ENCODE measurements at places on chromosomes 16 and 17.

GRCh38 chr17:51164911-51165679, 1.1 kb upstream of the NME2 start:
- DNase-seq = no peak

DNA sequence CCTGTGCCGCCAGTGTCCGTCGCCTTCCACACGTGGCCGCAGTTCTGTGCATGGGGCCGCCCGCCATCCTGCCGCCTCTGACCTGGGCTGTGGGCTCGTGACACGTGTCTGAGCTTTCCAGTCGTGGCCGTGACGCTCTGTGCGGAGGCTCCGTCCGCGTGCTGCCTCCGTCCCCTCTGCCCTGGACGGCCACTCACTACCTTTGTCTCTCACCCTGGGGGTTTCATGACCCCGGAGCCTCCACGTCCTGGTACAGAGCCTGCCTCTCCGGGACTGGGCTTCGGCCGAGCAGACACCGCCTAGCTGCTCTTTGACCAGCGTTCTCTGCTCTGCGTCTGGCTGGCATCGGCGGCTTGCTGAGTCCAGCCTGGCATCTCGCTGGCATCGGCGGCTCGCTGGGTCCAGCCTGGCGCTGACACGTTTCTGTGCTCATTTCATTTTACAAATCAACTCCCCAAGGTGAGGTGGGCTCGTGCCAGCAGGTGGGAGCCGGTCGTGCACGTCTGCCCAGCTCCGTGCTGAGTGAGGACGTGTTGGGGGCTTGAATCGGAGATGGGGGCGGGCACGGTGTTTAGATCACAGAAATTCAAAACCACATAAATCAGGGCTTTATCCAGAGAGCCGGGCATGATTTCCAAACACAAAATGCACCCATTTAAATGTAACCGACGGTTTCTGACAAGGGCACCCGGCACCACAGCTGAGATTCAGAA, 44.3 kb upstream of the GNG13 start:
- no peak for DNase-seq

DNA sequence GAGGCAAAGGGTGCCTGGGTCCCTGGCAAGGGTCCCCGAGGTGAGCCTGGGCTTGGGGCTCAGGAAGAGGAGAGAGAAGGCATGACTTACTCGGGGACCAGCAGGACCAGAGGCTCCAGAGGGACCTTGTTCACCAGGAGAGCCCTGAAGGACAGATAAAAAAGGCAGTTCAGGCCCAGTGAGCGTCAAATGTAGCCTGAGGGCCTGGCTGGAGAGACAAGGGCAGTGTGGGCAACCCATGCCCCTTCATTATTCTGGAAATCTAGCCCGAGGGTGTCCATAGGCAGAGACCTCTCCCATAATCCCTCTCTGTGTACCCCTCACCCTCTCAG, 14.1 kb downstream of the COL1A1 start:
- DNase-seq = no peak

DNA sequence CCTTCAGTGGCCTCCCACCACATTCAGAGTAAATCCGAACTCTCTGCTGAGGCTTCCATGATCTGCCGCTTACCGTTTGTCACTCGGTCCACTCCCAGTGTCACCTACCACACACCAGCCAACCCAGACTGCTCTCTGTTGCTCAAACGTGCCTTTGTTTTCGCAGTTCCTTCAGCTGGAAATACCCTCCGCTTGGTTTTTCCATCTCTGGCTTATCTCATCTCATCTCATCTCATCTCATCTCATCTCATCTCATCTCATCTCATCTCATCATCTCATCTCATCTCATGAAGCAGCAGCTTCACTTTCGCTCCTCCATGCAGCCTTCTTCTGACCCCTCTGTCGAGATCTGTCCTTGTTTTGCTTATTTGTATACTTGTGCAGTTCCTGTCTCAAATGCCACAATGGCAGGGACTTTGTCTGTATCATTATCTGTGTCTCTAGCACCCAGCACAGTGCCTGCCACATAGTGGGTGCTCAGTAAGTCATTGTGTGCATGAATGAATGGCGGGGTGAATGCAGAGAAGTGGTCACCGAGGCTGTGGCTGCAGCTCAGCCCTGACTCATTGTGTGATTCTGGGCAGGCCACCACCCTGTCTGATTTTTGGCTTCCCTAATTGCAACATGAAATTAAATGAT, 3.8 kb upstream of the SNX20 start:
- no peak for DNase-seq

- DNase-seq = peak; percentile 87
Observed at GRCh38 chr17:56833809-56834379, at the start of the genes C17orf67 and DGKE. Gene C17orf67 (minus strand): TSS chr17:56833920. CDS start chr17:56815810, 18,110 bp downstream. Gene DGKE (plus strand): TSS chr17:56834151. CDS start chr17:56834796, 645 bp downstream.

- DNase-seq = no peak
Observed at GRCh38 chr16:82070656-82071369, 35.8 kb downstream of the HSD17B2 start.

DNA sequence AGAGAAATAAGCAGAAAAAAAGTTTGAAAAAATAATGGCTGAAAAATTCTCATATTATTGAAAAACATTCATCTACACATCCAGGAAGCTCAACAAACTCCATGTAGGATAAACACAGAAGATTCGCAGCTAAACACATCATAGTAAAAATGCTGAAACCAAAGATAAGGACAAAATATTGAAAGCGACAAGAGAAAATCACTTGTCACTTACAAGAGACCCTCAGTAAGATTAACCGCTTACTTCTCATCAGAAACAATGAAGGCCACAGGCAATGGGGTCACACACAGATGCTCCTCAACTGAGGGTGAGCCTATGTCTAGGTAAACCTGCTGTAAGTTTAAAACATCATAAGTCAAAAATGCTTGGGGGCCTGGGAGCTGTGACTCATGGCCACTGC, 38.1 kb upstream of the METRNL start:
- DNase-seq = no peak

GRCh38 chr17:68613739-68614298, 12.7 kb upstream of the FAM20A start:
- peak; percentile 52 for DNase-seq

DNA sequence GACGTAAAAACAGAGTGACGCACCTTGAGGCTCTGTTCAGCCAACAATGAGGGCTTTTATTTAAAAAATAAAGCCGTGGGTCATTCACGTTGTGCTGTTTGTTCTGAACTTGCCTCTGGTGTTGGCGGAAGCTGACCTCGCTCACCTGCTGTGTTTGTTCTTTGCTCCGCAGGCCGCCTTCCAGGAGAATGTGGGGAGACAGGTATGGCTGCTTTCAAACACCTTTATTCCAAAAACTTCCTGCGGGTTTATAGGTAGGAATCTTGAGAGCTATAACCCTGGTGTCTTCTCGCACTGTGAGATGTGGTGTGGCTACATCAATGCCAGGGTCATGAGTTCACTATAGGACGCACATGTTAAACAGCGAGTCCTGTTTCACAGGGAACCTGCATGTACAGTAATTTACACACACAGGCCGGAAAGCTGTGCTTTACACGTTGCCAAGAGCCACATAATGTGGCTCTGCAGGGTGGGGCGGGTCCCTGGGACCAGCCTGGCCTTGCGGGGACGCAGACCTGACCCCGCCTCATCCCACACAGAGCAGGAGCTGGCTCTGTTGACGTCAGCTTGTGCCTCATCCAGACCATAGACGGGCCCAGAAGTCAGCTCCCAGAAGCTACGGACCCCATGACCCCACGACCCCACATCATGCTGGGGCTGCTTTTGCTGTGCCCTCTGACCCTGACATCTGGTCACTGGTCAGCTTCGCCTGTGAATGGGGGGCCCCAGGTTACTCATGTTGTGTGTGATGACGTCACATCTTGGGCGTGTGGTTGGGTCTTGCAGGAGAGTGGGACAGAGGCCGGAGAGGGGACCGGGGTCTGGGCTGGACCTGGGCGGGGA, 49.9 kb upstream of the ZNF750 start:
- DNase-seq = no peak

- DNase-seq = no peak
Observed at GRCh38 chr16:680967-681745, 946 bp downstream of the STUB1 start.

- no peak for DNase-seq
Observed at GRCh38 chr16:66127459-66128370, 238.8 kb upstream of the CDH5 start.

DNA sequence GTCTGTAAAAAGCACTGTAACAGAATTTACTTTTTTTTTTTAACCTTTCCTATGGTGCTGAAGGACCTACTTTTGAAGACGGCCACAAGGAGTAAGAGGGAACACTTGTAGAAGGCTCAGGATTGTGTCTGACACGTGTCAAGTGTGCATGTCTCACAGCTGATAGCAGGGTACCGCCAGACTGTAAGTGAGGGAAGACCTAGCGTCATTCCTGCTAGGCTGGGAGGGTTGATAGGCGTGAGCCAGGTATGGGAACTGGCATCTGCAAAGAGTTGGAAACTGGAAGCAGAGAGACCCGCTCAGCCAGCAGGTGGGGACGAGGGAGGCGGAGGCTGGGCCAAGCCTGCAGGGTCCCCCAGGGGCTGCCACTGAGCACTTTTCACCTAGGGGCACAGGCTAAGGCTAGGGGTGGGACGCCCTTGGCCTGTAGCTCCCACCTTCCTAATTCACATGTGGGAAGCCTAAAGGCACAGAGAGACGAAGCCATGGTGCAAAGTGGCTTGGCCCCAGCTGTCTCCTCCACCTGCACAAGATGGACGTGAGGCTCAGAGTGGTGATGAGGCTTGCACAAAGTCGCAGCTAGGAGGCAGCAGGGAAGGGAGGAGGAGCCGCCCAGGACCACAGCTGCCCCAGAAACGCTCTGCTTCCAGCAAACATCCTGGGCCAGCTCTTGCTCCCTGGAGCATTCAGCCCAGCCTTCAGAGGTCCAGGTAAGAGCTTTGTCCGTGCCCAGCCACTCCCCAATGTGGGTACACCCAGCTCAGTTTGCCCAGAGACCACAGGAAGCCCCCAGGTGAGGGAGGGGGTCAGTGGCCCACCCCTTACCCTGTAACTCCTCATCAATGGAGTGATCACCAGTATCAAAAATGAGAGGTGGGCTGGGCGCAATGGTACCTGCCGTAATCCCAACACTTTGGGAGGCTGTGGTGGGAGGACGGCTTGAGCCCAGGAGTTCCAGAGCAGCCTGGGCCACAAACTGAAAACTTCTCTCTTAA, 18.9 kb downstream of the VASN start:
- DNase-seq = no peak

GRCh38 chr17:29505836-29506235, 61.0 kb downstream of the ABHD15 start:
- no peak for DNase-seq

DNA sequence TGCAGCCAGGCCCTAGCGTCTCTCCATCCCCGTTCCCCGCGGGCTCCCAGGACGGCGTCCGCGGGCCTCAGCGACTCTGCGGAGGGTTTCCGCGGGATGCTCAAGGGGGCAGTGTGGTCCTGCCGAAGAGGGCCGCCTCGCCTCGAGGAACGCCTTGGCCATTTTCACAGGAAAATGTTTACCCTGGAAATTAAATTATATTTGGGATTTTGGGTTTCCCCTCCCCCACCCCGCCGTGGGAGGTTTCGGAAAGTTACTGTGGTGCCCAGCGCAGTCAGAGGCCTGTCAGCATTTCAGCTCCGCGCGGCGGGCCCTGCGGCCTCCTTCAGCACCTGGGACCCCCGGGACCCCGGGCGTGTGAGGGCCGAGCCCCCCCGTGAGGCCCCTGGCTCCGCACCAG, 94.5 kb downstream of the PCTP start:
- DNase-seq = no peak

- DNase-seq = no peak
Observed at GRCh38 chr16:68300734-68301459, 9.8 kb downstream of the SLC7A6OS start.

DNA sequence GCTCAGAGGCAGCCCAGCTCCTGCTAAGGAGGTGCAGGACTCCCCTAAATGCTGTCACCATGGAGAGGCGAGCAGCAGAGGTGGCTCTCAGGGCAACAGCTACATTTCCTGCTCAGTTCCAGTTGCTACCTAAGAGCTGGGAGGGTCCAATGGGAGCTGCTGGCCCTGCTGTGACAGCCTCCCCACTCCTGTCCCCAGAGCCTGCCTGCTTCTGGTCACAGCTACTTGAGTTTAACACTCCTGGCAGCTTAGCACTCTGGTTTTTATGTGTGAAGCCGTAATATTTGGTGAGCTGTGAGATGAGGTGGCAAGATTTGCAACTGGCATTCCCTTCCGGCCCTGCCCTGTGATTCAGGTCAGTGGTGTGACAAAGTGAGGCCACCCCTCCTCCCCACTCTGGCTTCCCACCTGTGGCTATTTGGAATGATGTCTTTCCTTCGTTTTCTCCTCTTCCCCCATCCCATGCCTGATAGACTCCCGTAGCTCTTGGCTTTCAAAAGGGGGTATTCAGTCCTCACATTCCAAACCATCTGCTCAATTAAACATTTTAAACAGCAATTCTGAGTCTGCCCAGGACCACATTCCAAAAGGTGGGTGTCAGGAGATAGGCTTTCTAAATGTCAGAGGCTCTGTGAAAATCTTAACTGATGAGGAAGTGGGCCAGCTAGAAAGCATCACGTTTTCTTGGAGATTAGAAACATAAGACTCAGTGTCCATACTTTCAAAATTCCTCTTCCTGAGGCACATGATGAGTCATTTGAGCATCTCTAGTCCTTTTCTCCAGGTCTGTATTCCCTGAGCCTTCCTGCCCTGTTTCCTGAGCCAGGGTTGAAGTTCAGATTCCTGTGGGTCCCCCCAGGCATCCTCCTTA, 42.6 kb upstream of the SKAP1 start:
- DNase-seq = no peak

GRCh38 chr17:7296189-7296861, 1.9 kb upstream of the YBX2 start:
- no peak for DNase-seq

DNA sequence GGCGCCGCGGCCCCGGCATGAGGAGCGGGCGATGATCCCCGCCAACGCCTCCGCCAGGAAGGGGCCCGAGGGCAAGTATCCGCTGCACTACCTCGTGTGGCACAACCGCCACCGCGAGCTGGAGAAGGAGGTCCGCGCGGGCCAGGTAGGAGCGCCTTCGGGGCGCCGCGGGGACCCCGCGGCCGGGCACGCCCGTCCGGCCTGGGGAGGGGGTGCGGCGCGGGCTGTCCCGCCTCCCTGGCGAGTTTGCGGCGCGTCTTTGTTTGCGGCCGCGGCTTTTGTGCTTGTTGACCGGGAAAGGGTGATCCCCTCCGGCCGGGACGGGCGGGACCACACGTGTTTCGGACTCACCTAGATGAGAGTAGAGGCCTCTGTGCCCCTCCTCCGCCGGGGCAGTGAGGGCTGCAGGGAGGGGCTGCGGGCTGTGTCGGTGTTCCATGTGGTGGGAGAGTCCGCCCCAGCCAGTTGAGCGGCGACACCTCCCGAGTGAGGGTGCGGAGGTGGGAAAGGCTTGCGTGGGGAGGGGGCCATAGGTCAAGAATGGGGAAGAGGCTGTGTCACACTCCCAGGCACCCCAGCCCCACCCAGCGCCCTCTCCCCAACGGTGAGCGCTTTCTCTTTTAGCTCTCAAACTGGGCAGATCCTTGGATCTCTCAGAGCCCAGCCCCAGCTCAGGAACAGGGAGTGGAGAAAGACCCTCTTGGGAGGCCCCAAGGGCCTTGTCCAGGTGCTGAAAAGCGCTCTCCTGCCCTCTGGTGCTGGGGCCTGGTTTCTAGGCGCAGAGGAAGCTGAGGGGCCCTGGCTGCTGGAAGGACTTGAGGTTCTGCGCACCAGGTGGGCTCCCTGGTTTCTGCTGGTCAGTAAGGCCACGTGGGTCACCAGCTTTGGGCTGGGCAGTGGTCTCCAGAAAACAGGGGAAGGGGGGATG, 923 bp downstream of the ANKRD13B start:
- DNase-seq = no peak

Measured in Jurkat, Clone E6-1 (cell line).